ENCODE measurements at places on chromosomes 1 and 21. TPM values are rescaled to one million over a fixed set of nuclear protein-coding genes. Genes with fewer than 3 reads are reported as not detected.

Gene GSTM3
- 73.9 TPM for total RNA-seq

Gene OR10J1
- not detected for total RNA-seq

Gene ALG6
- 6.6 TPM for total RNA-seq

Gene CFAP107
- total RNA-seq, result not detected

Gene SHISA4
- total RNA-seq, result 65.3 TPM

Gene CELA3A
- 60.6 TPM for total RNA-seq

Gene GUCA2B
- total RNA-seq, result not detected

Gene ANKRD34A
- total RNA-seq, result 2.4 TPM

Gene PLA2G5
- 2.9 TPM for total RNA-seq

Gene CRP
- not detected for total RNA-seq

Gene FCGR2B
- 50.9 TPM for total RNA-seq

Gene AHDC1
- total RNA-seq, result 38.9 TPM

Gene TBCE
- total RNA-seq, result 33.9 TPM

Gene CYYR1
- 19.4 TPM for total RNA-seq

Gene LENEP
- not detected for total RNA-seq

Gene KIAA1614
- 20.5 TPM for total RNA-seq

Gene OR2AK2
- not detected for total RNA-seq

Gene HLX
- total RNA-seq, result 18.8 TPM

Gene CCDC185
- not detected for total RNA-seq

Gene TRABD2B
- total RNA-seq, result 3.0 TPM

Gene POU2F1
- total RNA-seq, result 21.0 TPM

Gene RGL1
- 75.3 TPM for total RNA-seq

Gene PGLYRP4
- not detected for total RNA-seq

Gene CLSTN1
- total RNA-seq, result 76.8 TPM

Gene CD101
- total RNA-seq, result not detected

Gene GPR37L1
- 26.0 TPM for total RNA-seq

Gene SMYD3
- total RNA-seq, result 29.1 TPM

Gene BTF3L4
- 36.3 TPM for total RNA-seq

Gene SPATA21
- total RNA-seq, result not detected

Gene KRTAP11-1
- total RNA-seq, result 0.59 TPM

Gene RBM34
- total RNA-seq, result 47.4 TPM

Gene AGBL4
- total RNA-seq, result 1.2 TPM

Gene C1orf50
- 3.0 TPM for total RNA-seq

Gene POMGNT1
- total RNA-seq, result 71.5 TPM

Gene GCSAML
- total RNA-seq, result 0.42 TPM

Gene WNT3A
- total RNA-seq, result not detected
